ENCODE measurements at places on chromosomes 6 and 20.
A peak's percentile ranks its signal among the peaks of the same experiment; 100 is the strongest.

- DNase-seq = peak; percentile 10
Observed at GRCh38 chr6:47083586-47084047, 41.5 kb upstream of the ADGRF1 start.

DNA sequence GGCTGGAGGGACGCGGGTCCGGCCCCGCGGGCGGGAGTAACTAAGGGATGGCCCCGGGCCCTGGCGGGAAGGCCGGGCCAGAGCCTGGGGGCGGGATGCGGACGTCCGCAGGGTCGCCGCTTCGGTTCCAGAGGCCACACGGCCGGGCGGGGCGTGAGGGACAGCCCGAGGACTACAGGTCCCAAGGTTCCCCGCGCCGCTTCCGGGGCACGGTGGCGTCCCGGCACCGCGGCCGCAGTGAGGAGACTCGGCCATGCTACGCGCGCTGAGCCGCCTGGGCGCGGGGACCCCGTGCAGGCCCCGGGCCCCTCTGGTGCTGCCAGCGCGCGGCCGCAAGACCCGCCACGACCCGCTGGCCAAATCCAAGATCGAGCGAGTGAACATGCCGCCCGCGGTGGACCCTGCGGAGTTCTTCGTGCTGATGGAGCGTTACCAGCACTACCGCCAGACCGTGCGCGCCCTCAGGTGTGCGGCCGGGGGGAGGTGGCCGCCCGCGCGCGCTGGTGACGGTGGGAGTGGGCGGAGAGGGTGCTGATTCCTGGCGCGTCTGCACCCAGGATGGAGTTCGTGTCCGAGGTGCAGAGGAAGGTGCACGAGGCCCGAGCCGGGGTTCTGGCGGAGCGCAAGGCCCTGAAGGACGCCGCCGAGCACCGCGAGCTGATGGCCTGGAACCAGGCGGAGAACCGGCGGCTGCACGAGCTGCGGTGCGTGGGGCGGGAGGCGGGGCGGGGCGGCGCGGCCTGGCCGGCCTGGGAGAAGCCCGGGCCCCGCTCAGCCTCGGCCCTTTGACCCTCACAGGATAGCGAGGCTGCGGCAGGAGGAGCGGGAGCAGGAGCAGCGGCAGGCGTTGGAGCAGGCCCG, at the start of gene MRPS26:
MRPS26 (plus strand) TSS at position 237 of the 861 bp plus-strand sequence; CDS start at position 254, 17 bp downstream.
- DNase-seq = peak; percentile 42

GRCh38 chr6:119243037-119243436, 106.5 kb downstream of the MAN1A1 start:
- no peak for DNase-seq

DNA sequence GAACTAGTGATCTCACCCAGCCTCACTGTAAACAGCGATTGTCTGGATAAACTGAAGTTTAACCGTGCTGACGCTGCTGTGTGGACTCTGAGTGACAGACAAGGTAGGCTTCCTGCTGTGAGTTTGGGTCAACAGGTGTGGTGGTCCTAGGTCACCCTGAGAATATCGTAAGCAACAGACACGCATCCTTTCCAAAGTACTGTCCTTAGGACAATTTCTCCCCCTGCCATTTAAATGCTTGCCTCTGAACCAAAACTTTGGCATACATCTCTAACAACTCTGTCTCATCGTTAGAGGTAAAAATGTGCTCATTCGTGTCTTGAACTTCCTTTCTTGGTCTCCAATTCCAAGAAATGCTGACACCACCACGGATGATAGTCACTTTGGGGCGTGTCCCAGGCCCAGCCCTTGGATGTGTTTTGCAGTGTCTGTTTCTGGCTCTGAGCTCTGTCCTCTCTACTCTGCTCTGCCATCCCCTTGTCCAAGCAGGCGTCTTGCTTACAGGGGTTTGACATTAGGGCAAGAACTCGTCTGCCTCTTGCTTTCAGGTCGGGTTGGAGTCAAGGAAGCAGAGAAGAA, 95.5 kb downstream of the EYA2 start:
- DNase-seq = no peak

- DNase-seq = no peak
Observed at GRCh38 chr6:24929242-24929641, 6.5 kb downstream of the RIPOR2 start.

GRCh38 chr6:91428296-91428695, 841.4 kb upstream of the MAP3K7 start:
- DNase-seq = no peak

DNA sequence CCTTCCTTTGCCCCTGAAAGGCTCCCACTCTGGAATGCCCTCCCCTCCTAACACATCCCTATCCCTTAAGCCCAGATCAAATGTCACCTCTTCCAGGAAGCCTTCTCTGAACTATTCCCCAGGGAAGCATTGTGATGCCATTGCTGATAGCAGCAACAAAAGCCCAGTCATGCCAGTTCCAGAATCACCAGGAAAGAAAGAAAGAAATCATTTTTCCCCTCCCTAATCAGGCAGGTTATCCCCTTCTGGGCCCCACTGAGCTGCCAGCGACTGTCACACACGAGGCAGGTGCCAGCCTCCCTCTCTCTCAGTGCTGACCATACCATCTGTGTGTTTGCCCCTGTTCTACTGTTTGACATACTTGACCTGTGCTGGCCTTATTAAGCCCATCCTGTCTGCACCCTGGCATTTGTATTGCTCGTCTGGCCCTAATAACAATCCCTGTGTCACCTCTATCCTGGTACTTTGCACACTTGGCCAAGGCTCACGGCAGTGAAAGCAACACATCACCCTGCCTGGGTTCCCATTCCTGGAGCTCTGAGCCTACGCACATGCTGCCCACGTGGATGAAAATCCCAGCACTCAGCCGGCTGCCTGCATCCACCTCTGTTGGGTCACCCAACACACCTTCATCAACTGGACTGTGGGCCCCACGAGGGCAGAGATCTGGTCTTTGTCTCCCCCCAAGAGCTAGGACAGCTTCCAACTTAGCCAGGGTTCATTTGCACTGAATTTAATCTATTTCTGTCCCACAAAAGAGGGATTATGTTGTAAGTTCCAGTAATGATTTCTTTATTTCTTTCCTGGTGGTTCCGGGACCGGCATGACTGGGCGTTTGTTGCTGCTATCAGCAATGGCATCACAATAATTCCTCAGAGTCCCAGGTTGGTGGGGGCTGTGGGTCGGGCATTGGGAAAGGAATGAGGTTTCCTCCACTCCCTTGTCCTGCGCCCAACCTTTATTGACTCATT, 5.3 kb upstream of the BPIFB1 start:
- DNase-seq = no peak

GRCh38 chr20:62887152-62887859, 25.7 kb upstream of the TCFL5 start:
- DNase-seq = peak; percentile 24

DNA sequence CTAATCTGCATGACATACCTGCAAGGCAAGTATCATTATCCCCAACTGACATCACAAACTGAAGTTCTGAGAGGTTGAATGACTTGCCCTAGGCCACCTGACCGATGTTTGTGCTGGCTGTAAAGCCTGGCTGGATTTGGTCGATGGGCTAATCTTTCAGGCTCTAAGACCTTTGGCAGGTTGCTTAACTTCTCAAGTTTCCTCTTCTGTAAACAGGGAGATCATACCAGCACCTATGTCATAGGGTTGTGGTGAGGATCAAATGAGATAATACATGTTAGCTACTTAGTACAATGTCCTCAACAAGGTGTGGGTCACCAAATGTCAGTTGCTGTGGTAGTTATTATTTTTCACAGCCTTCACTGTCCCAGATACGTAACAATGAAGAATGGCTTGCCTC, 14.2 kb downstream of the ANKRD66 start:
- DNase-seq = no peak

DNA sequence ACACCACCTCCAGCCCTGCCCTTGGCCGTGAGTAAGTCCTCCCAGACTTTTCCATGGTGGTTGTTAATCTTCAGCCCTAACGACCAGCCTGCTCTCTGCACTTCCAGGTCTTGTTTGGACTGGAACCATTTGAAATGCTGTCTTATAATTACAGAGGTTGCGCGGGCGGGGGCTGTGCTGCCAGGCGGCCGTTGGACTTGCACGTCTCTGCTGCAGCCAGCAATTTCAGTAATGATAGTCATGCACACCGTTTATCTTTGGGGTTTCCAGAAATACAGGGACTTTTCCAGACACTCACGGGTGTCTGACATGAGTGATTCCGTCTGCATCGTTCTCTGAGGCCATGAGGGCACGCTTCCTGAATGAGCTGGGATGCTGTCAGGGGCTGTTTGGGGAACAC, 118.2 kb downstream of the BMP7 start:
- DNase-seq = no peak

DNA sequence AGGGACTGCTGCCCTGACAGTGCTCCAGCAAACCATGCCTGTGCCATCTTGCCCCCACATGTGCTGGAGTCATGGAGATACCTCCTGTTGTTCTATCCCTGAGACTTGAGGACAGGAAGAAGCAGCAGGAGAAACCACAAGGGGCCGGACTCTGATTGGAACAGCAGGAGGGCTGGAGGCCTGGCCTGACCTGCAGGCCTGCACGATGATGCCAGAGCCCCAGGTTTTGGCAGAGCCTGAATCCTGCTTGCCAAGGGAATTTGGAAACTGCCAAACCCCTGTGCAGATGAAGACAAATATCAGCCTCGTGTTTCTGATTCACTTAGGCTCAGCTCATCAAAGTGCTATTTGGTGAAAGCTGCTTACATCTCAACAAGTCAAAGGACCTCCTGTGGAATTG, 177.6 kb downstream of the MAFB start:
- no peak for DNase-seq

GRCh38 chr6:27890445-27891319, 21.5 kb downstream of the OR2B2 start:
- DNase-seq = peak; percentile 89

GRCh38 chr20:40866056-40866455, 162.6 kb upstream of the TOP1 start:
- no peak for DNase-seq

- no peak for DNase-seq
Observed at GRCh38 chr20:56423211-56423610, 11.2 kb downstream of the CASS4 start.

GRCh38 chr6:145015739-145016558, 719.4 kb downstream of the EPM2A start:
- peak; percentile 71 for DNase-seq

- DNase-seq = no peak
Observed at GRCh38 chr6:33744895-33745546, 1.7 kb downstream of the IP6K3 start.

- DNase-seq = no peak
Observed at GRCh38 chr6:53506872-53507271, 38.0 kb downstream of the GCLC start.

DNA sequence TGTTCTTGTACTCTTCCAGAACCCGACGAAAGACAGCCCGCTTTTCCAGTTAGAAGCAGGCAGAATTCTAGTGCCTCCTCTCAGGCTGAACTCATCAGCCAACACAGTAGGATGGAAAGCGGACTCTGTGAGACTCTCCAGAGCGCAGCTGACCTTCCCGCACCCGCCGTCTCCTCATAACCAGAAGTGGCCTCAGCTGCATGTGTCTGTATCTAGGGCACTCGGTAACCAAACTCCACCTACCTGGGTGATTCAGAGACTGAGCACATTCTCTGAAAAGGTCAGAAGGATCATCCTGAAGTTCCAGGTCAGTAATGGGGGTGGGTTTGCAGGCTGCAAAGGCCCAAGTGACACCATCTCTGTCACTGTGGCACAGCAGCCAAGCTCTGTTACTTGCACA, 66.7 kb upstream of the NFATC2 start:
- DNase-seq = no peak

GRCh38 chr6:104431096-104431495, 428.6 kb downstream of the HACE1 start:
- no peak for DNase-seq

- no peak for DNase-seq
Observed at GRCh38 chr6:150741633-150742200, 123.8 kb upstream of the MTHFD1L start.

- peak; percentile 68 for DNase-seq
Observed at GRCh38 chr6:139369568-139370282, 4.7 kb downstream of the CITED2 start.

DNA sequence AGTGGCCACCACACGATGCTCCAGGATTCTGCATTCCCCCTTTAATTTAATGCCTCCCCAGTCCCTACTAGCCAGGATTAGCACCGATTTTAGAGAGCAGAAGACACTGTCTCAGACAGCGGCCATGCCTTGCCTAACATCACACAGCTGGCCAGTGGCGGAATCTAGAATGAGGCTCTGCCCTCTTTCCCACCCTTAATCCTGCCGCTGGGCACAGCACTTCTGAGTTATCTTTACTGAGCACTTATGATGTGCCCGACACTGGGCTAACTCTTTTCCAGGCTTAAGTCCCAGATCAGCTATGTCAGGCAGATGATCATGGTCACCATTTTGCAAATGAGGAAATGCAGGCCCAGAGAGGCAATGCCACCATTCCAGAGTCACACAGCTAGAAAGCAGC, 5.6 kb upstream of the BPIFA2 start:
- DNase-seq = no peak

DNA sequence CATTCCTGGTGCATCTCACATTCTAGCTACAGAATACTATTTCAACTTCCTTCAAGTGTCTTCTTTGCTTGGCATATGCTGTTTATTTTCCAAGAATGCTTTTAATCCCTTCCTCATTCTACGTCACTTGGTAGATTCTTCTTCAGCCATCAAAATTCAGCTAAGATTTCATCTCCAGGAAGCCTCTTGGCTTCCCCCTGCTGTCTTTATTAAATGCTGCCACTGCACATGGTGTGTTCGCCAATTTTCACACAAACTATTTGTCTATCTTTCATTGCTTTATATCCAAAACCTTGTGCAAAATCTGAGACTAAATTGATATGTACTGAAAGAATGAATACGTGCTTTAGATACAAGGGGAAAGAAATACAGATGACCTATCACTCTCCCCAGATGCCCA, 253.0 kb downstream of the RFPL4B start:
- no peak for DNase-seq

GRCh38 chr6:130396722-130397121, 30.9 kb downstream of the TMEM200A start:
- DNase-seq = no peak

GRCh38 chr6:8914700-8915099, 479.4 kb upstream of the SLC35B3 start:
- DNase-seq = no peak

DNA sequence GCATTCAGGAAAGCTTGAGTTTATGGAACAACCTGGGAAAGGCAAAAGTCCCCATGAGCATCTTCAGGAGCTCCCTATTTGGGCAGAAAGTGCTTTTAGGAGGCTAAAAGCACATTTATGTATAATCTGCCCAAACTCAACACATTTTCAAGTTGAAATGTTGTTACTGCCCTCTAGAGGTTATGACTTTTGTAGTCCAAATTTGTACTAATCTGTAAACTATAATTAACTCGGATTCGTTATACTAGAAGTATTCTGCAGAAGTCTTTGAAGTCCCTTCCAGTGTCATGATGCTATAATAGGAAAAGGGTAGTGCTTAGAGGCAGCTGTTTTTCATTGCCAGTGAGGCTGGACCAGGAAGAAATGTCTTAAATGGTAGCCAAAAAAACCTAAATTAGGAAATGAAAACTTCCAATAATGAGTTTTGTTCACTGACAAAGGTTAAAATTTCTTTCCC, 44.8 kb upstream of the EMILIN3 start:
- DNase-seq = no peak

GRCh38 chr6:36821581-36822335, 17.5 kb downstream of the CPNE5 start:
- no peak for DNase-seq
